C1 segment of cervical spinal cord (tissue), 14 donors: ENCODE measurements at places on chromosomes 2 and 18.

DNA sequence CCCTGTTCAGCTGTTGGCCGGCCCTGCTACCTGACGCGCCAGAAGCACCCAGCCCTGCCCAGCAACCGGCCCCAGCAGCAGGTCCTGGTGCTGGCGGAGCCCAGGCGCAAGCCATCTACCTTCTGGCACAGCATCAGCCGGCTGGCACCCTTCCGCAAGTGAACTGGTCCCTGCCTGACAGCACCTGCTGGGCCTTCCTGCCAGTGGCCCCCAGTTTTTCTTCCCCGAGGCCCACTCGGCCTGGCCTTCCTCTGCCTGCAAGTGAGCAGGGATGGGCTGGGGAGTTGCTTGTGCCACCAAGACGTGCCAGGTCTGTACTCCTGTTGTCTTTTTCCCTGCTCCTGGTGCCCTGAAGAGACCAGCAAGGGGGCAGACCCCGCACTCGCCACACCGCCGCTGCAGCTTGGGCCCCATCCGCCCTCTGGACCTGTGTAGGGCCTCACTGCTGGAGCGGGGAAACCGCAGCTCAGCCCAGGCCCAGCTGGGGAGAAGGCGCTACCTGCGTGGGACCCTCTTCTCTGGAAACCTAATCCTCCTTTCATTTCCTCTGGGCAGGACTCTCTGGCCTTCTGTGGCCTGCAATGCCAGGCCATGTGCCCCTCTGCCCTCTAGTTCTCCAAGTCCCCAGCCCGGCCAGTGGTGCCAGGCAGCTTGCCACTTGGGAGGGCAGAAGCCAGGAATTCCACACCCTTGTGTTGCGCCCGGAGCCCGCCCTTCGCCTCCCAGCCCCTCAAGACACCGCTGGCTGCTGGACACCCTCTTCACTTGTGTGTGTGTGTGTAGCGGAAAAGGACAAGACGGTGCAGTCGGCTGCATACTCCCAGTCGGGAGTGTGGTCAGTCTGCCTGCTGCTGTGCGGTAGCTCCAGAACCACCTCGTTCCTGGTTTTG, 47.0 kb downstream of the FAM168B start:
- no peak for DNase-seq

DNA sequence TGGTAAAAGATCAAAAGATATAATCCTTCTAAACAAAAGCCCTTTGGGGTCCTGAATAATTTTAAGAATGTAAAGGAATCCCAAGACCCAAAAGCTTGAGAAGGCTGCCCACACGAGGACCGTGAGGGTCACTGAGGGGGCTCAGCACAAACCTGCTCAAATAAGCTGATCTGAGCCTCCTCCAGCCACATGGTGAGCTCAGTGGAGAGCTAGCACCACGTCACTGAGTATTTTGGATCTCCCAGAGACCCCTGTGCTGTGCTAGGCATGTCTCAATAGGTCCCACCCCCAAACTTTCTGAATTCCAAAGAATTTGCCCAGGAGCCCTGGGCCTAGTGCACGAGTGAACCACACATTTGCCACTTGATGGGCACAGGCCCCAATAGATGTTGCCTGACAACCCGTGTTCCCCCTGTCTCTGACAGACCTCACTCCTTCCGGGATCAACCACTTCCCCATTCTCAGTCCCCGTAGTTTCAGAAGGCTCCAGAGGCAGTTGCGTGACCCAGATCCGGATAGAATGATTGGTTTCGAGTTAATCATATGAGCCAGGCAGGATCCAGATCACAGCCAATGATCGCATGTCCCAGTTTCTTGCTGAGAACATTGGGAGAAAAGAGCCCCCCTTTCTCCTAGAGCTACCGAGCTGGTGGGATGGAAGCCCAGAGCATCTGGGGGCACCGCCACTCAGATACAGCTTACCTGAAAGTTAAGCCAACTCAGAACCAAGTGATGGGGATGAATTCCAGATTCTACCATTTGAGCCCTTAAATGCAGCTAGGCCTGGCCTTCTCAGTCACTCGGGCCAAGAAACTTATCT, 203.8 kb downstream of the TNS1 start:
- DNase-seq = no peak

GRCh38 chr2:216006164-216006663, 7.1 kb downstream of the MREG start:
- peak; percentile 3 for DNase-seq

DNA sequence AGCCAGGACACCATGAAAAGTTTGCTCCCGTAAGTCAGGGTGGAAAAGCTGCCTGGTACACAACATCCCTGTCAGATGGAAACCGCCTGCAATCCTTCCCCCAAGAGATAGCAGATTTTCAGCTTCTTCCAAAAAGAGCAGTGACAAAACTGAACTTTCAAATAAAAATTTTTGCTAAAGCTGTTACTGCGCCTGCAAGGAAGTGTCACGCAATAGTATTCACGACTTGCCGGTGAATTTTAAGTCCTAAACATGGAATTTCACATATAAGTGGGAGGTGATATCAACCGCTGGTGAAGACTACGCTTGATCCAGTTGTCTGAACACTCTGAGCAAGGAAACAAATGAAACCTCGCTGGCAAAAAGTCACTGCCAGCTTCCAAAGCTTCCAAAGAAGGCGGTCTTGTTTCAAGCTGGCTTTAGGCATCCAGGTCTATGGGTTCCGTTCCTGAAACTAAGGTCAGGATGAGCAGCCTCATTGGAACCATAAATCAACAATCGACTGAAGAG, 2.8 kb downstream of the COL6A3 start:
- no peak for DNase-seq

GRCh38 chr2:48006094-48006493, 99.8 kb upstream of the FBXO11 start:
- no peak for DNase-seq

GRCh38 chr2:176755537-176756135, 457.0 kb upstream of the HNRNPA3 start:
- DNase-seq = no peak

DNA sequence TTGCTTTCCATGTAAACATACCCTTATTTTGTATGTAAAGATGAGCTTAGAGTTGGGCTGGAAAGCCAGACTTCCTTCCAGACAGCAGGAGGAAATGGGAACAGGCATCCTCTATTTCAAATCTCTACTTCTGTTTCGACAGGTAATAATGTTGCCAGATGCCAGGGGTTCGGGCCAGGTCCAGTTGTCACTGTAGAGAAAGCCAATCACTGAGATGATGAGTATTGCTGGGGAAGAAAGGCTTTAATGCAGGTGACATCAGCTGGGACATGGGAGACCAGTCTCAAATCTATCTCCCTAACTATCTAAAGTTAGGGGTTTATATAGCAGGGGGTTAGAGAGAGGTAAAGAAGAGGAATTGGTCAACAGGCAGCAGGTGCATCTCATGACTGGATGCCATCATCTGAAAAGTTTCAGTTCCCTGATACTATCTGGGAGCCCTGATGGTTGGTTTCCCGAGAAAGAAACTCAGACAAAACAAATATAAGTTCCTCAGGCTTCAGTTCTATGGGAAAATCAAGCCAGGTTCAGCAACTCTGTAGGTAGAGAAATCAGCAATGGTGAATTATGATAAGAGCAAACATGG, 9.3 kb upstream of the MTCL1 start:
- DNase-seq = no peak

GRCh38 chr2:3279236-3279960, 98.2 kb downstream of the EIPR1 start:
- DNase-seq = no peak

- no peak for DNase-seq
These were observed 339.0 kb upstream of the MEIS1 start for GRCh38 chr2:66095820-66096345.

- DNase-seq = no peak
These were observed 132.9 kb downstream of the NR4A2 start for GRCh38 chr2:156199588-156199987.

DNA sequence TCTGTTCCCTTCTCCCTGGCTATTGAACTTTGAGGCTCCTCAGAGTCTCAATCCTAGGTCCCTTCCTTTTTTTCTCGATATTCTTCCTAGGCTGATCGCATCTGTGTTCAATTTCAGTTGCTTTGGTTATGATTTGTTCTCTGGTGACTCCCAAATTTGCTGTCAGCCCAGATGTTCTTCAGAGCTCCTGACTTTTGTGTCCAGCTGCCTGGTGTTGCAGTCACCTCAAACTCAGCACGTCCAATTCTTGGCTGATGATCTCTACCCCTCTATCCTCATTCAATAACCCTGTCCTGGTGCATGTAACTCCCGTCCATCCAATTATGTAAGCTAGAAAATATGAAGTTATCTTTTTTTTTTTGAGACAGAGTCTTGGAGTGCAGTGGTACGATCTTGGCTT, 31.4 kb downstream of the DIS3L2 start:
- no peak for DNase-seq

- no peak for DNase-seq
These were observed 117.1 kb downstream of the PRKRA start for GRCh38 chr2:178333851-178334250.

- no peak for DNase-seq
These were observed 42.7 kb downstream of the EPHA4 start for GRCh38 chr2:221529177-221529942.

DNA sequence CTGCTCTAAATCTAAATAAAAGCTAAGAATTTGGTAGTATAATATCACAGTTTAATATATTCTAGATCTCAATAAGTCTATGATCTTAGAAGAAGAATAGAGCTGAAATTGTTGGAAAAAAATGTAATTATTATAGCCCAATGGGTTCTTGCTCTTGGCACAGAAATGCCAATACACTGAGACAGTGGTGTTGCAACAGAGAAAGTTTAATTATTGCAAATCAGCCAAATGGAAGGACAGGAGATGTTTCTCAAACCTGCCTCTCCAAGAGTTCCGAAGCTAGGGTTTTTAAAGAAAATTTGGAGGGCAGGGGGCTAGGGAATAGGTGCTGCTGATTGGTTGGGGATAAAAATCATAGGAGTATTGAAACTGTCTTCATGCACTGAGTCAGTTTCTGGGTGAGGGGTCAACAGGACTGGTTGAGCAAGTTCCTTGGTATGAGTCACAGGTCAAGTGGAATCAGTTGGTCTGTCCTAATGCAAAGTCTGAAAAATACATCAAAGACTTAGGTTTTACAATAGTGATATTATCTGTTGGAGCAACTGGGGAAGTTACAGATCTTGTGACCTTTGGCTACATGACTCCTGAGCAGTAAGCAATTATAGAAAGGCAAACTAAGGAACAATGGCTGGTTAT, 228.6 kb downstream of the CD226 start:
- DNase-seq = no peak

DNA sequence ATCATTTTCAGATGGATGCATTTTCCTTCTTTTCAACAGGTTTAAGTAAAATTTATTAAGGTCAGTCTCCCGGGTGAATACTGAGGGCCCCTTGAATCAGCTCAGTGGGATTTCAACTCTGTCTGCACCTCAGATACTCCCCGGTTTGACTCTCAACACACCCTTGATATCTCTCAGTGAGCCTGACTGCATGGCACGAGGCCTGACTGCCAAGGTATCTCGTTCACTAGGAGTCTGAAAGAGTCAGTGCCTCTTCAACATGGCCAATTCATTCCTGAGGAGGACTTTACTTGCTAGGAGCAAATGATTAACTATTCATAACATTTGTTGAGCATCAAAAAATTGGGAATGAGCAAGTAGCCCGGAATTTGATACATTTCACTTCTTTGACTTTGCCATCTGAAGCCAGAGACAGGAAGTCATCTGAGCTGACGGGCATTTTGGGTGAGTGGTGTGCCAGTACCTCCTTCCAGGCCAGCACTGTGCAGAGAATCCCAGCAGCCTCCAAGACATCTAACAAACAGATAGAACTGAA, 81.0 kb downstream of the VAPA start:
- no peak for DNase-seq

DNA sequence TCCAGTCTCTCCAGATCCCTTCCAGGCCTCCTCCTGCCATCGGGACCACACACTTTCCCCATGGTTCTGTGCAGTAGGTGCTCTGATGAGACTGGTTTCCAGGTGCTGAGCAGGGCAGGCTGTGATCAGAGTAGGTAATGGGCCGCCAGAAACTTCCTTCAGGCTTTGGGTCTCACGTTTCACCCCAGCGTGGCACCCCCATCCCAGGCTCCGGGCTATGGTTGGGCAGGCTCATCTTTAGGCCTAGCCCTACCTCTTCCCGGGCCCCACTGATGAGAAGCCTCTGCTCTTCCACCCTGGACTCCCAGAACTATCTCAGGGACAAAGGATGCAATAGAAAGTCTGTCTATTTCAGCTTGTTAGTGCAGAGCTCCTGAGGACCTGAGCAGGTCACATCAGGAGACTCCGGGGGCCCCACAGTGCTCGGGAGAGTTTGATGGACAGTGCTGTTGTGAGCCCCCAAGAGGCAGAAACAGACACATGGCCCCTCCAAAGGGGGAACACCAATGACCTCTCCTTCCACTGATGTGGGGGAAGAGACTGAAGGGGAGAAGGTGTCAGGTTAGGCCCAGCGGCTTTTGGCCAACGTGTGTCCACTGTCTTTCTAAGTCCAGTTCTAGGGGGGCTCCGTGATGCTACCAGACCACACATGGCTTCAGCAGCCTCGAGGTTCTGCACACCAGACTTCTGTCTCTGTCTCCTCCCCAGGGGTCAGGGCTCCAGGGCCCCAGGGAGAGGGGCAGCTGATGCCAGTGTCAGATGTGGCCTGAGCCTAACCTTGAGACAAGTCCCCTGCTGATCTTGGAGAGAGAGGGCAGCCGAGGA, 5.8 kb upstream of the PROM2 start:
- no peak for DNase-seq

DNA sequence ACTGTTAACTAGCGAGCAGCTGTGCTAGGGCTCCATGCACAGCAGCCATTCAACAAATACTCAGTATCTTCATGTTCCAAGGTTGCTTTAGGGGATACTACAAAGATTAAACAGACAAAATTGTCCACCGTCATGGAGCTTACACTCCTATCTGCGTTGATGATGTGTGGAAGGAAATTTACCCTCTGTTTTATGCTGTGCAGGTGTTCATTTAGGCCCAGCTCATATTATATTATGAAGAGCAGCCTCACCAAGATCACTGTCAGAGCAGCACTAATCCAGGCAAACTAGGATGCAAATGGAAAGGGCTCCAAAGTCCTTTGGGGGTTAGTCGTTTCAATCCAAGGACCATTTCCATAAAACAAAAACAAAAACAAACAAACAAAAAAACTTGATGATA, 13.4 kb upstream of the WIPF1 start:
- DNase-seq = no peak

GRCh38 chr2:15642011-15642814, 50.5 kb downstream of the DDX1 start:
- no peak for DNase-seq

GRCh38 chr2:102045697-102046096, 53.9 kb downstream of the IL1R2 start:
- DNase-seq = no peak

- DNase-seq = no peak
These were observed 64.0 kb downstream of the NXPH2 start for GRCh38 chr2:138716183-138716582.
